ENCODE measurements at places on chromosomes 1 and 21. TPM values are rescaled to one million over a fixed set of nuclear protein-coding genes. Genes with fewer than 3 reads are reported as not detected.

KCNQ4 gene
- not detected for total RNA-seq

ITGB2 gene
- 1.6 TPM for total RNA-seq

MYBPH gene
- total RNA-seq = not detected

ANXA9 gene
- 7.9 TPM for total RNA-seq

ISG20L2 gene
- total RNA-seq = 22.4 TPM

EPRS1 gene
- total RNA-seq = 66.3 TPM
